ENCODE measurements at places on chromosomes 12 and 14.

- DNase-seq, result no peak
Measured at GRCh38 chr12:67086116-67086515, 183.0 kb upstream of the CAND1 start.

- DNase-seq, result no peak
Measured at GRCh38 chr14:19873178-19873577, 1.8 kb upstream of the OR4K2 start.

- DNase-seq, result no peak
Measured at GRCh38 chr14:24612196-24612595, 2.7 kb upstream of the GZMH start.

- no peak for DNase-seq
Measured at GRCh38 chr12:16324772-16325171, 22.7 kb upstream of the MGST1 start.

GRCh38 chr12:53966385-53967133, 6.4 kb upstream of the HOXC11 start:
- DNase-seq, result no peak

- DNase-seq, result no peak
Measured at GRCh38 chr12:48331399-48331798, 19.3 kb downstream of the ZNF641 start.

GRCh38 chr12:4431866-4432265, 13.7 kb downstream of the FGF6 start:
- peak; percentile 79 for DNase-seq

GRCh38 chr12:119178544-119179334, at the start of gene HSPB8:
Gene HSPB8, plus strand, starts transcription at chr12:119178931. Its CDS starts 382 bp downstream, at chr12:119179313.
- DNase-seq, result no peak

DNA sequence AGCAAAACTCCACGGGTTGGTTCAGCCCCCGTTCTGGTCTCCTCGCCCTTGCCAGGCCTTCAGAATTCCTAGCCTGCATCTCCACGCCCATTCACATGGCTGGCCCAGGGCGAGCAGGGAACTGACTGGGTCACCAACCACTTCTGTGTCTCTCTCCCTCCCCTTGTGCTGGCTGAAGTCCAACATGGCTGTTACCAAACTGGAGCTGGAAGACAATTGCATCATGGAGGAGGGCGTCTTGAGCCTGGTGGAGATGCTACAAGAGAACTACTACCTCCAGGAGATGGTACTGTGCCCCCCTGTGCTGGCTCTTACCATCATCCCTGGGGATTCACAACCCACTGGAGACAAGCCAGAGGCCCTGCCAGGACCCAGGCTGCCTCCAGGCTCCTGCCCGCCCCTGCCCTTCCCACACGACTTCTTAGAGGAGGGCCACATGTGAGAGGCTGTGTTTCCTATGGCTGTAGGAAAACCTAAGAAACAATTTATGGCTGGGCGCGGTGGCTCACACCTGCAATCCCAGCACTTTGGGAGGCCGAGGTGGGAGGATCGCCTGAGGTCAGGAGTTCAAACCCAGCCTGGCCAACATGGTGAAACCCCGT, 9.9 kb downstream of the LRRC74A start:
- peak; percentile 81 for DNase-seq

- no peak for DNase-seq
Measured at GRCh38 chr14:102584871-102585869, 7.3 kb upstream of the RCOR1 start.

DNA sequence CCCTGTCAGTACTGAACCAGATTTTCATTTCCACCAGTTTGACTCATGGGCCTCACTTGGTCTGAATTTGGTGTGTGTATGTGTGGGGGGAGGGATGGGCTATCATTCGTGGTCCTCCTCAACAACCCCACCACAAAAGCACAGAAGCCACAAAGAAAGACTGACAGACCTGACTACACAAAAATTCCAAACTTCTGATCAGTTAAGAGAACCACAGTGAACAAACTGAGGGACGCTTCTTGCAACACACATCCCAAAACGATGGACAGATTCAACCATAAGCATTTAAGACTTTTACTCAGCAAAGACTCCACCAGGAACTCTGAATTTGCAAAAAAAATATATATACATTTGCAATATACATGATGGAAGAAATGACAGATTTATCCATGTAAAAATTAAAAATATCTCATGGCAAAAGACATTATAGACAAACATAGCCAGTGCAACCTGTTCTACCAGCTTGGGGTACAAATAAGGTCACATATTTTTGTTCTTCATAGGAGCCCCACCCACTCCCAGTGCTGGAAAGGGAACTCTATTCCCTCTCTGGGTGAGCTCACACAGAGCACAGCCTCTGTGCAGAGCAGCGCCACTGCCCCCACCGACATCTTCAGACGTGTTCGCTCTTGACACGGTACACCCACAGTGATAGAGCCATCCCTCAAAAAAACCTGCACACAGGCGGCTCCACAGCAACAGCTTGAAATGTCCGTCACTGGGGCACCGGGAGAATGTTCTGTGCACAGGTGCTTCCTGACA, 49.7 kb downstream of the JAG2 start:
- DNase-seq, result peak; percentile 1

- no peak for DNase-seq
Measured at GRCh38 chr14:92471919-92472318, 41.7 kb upstream of the RIN3 start.

DNA sequence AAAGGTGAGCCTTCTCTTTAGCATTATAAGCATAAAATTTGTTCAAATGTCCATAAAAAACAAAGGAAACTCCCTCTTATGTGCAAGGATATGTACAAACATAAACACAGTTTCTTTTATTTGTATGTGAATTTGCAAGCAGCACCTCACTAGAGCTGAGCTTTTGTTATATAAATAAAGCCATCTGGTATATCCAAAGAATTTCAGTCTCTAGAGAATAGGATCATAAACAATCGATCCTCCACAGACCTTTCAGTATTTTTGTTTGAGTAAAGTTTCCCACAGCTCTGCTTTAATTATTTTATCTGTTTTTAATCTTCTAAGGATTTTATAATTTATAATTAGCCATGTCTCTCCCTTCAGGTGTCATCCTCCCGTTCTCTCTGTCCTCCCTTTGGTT, 89.2 kb downstream of the OTOGL start:
- DNase-seq, result no peak

DNA sequence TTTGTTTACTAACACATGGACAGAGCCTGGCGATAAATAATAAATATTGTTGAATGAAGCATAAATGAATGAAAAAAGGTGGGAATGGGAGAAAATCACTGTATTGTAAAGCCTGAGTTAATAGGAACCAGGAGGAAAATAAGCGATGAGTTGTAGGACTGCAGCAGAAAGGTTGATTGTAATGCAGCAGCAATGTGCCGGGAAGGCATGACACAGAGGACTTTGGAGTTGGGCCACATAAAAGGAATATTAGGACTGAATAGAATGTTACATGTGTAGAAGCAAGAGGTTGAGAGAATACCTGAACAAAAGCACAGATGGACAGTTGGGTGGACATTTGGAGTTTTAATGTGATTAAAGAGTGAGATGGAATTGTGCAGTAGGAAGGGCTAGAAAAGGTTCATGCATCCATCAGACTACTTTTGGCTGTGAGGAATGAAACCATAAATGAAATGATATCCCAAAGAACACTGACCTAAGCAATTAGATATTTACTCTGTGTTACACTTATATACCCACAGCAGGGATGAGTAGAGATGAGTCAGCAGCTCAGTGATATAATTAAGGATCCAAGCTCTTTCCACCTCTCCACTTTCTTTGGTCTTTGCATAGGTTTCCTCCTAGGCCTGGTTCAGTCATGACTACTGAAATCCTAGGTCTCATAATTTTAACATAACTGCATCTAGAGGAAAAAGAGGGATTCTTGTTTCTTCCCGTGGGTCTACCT, 55.4 kb downstream of the CCER1 start:
- DNase-seq, result no peak

DNA sequence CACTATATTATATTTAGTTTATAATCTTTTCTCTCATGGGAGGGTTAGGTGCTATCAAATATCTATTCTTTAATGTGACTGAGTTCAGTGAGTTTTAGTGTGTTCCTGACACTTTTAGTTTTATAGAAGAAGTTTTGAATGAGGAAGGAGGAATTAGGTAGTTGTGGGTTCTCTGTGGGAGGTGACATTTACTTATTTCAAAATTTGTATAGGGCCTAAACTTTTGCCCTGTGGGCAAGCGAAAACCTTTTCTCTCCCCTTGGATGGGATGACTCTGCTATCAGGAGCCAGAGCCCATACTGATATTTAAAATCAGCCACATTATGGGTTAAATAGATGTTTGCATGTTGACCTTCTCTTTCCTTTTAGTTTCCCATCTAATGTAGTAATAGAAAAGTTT, 43.6 kb downstream of the SPATS2 start:
- peak; percentile 69 for DNase-seq

- no peak for DNase-seq
Measured at GRCh38 chr12:22275843-22276242, 58.7 kb downstream of the ST8SIA1 start.
